ENCODE measurements at places on chromosomes 7 and 10.
A peak's percentile ranks its signal among the peaks of the same experiment; 100 is the strongest.

GRCh38 chr10:114825513-114826253, 4.1 kb downstream of the FHIP2A start:
- peak; percentile 63 for DNase-seq

DNA sequence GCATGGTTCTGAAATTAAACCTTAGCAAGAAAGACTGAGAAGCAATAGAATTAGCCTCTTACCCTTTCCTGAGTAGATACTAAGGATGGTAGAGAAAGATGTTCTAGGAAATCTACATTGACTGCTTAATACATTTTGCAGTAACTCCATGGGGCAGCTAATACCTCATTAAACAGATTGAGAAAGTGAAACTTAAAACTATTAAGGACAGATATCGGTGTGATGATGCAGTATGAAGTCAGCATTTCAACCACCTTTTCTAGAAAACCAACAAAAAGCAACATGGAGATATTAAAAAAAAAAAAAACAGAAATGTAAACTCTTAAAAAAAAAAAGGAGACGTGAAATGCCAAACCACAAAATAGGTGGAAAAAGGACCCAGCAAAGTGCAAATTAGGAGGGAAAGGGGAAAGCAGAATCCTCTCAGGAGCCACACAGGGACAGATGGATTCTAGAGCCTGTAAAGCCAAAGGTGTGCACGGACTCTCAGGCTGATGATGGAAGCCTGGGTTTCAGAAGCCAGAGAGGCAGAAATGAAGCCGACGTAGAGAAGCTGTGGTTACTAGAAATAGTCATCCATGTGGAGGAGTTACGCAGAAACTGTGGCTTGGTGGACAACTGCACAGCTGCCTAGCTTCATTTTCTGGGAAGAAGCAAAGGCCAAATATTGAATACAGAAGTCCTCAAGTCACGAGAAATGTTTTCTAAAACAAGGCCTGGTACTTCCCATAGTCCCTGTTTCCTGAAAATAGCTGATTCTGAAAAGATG, 38.1 kb upstream of the GPR141 start:
- no peak for DNase-seq

DNA sequence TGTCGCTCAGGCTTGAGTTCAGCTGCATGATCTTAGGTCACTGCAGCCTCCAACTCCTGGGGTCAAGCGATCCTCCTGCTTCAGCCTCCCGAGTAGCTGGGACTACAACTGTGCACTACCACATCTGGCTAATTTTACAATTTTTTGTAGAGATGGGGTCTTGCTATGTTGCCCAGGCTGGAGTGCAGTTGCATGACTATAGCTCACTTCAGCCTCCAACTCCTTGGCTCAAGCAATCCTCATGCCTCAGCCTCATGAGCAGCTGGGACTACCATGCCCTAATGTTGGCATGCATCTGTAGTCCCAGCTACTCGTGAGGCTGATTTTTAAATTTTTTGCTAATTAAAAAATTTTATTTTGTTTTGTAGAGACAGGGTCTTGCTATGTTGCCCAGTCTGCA, 101.9 kb upstream of the NPTX2 start:
- DNase-seq = no peak

DNA sequence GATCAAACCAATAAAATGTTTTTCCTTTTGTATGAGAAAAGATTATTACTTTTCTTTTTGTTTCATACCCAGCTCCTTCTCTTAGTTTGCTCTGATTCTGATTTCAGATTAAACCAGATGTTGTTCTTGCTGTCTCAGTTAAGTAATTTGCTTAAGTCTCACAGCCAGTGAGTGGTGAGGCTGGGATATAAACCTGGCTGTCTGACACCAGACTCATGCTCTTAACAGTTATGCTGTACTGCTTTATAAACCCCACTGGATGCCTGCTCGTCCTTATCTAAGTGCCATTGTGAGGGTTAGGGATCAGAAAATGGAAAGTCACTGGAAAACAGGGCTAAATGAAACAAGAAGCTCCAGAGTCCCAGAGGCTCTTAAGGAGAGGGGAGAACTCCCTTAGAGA, 24.3 kb downstream of the GARS1 start:
- DNase-seq = no peak

DNA sequence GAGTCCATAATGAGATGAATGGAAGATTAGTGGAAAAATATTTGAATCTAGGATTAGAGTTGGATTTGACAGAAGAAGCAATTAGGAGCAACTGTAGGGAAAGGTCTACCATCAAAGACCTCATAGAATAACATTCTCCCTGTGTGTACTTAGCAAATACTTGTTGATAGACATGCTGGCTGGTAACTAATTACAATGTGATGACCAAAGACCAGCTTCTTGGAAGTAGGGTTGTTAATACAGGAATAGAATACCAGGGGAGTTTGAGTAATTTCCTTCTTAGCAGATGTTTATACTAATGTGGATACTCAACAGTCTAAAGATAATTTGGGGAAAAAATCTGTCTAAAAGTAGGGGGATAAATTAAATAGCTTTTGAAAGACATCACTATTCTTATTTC, 357.5 kb upstream of the BMPER start:
- DNase-seq = no peak

GRCh38 chr10:119893074-119893473, 544 bp downstream of the SEC23IP start:
- no peak for DNase-seq

- DNase-seq = no peak
These were observed 65.5 kb upstream of the VWC2 start for GRCh38 chr7:49707891-49708290.

DNA sequence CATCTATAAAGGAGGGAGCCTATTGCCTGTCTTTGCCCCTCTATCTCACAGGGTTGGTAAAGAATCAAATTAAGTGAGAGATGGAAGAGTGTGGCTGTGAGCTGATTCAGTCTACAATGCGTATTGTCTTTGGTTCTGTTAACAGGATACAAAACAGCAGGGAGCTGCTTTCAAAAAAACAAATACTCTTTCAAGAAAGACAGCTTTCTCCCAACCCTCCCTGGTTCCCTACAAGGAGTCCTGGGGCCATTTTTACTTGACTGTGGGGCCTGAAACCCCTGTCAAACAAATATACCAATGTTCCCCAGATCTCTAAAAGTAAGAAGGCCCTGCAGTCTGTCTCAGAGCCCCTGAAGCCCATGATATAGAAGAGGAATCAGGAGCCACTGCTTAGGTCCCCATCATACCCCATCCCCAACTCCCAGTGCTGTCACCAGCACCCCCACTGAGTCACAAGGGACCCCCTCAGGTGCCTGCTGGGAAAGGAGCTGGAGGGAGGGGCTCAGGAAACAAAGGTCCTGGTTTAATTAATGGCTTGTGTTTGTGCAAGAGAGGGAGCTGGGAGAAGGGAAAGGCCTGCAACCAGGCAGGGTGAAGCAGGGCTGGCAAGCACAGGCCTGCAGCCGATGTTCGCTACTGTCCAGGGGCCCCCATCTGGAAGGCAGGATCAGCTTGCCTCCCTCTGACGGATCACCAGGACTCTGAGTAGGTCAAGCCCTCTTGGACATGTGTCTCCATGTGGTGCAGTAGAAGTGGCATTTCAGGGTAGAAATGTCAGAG, 182.0 kb upstream of the GHITM start:
- no peak for DNase-seq
